ENCODE measurements at places on chromosomes 11 and 22. TPM values are rescaled to one million over a fixed set of nuclear protein-coding genes. Genes with fewer than 3 reads are reported as not detected.
A peak's percentile ranks its signal among the peaks of the same experiment; 100 is the strongest.

DNA sequence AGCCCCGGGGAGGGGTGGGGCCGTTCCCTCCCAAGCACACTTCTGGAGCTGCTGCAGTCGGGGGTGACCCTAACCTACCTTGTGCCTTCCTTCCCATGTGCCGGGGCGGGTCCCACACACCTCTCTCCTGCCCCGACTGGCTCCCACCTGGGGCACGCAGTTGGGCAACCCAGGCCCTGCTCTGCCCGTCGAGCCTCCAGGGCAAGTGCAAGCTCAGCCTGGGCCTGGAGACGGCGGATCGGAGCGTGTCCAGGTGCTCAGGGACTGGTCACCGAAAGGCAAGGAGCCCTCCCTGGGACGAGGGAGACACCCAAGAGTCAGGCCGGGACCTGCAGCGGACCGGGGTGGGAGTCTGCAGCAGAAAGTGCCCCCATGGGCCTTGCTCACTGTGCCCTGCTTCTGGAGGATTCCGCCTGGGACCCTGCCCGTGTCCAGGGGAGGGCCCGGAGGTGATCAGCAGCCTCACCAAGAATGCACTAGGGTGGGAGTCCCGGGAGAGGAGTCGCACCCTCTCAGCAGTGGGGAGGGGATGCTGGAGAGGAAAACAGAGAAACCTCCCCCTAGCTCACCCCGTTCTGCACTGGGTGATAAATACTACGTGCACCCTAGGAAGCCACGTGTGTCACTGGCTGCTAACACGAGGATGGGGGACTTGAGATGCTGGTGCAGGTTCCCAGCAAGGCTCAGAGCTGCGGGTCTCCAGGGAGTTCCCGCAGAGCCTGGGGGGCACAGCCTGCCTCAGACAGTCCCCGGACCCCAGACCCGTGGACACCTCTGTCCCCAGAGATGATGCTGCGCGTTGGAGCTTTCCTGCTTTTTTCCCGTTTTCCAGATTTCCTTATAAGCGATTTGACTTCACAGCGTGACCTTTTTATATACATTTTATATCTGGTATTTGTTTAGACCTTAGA is 5.2 kb upstream of the GATD1 start:
- no peak for DNase-seq

Gene APOA4
- total RNA-seq, result not detected

Gene AQP11
- 1.7 TPM for total RNA-seq

DNA sequence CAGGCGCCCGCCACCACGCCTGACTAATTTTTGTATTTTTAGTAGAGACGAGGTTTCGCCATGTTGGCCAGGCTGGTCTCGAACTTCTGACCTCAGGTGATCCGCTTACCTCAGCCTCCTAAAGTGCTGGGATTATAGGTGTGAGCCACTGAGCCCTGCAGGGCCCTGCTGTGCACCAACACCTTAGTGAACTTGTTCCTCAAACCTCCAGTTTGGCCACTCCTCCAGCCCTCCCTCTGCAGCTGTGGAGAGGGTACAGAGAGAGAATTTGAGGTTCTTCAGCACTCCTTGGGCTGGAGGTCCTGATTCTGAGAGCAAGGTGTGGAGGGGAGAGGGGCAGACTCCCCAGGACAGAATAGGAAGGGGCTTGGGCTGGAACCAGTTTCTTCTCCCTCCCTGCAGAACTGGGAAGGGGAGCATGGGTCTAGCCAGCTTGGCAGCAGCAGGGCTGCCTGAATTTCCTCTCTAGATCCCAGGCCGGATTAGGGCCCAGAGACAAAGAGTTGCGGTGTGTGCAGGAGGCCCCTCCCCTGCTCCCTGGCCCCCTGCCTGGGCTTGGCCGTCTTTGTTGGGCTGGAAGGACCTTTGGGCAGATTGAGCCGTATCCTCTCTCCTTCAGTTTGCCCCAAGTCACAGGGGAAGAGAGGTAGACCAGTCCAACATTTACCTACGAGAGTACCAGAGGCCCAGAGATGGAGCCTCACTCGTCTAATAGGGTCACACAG is 2.3 kb upstream of the PEX16 start:
- DNase-seq, result no peak

Gene SLC17A6
- 0.31 TPM for total RNA-seq

DNA sequence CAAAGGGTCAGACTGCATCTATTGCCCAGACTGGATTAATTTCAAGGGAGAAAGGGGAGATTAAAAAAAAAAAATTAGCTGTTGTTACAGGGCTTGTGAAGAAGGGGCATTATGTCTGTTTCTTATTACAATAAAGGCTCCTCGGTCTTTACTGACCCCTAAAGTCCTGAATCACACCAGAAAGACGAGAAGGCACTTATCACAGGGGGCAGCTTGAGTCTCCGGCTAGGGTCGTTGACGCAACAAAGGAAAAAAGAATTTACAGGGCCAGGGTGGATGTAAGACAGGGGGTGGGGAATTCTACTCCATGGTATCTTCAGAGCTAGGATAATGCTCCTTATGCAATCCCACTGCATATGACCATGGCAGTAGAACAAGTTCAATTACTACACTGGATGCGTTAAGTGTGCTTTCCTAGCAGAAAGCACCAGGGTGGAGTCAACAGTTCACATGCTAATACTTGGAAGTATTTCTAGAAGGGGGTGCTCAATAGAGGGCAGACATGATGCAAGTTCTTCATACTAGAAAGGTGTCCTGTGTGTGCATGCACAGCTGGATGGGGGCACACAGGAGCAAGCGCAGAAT is 16.5 kb downstream of the DDX17 start:
- no peak for DNase-seq

- DNase-seq, result no peak
These were observed 34.3 kb upstream of the CELSR1 start for GRCh38 chr22:46571642-46572250.

GRCh38 chr11:62553080-62553838 is 6.7 kb upstream of the AHNAK start:
- DNase-seq, result peak; percentile 88

DNA sequence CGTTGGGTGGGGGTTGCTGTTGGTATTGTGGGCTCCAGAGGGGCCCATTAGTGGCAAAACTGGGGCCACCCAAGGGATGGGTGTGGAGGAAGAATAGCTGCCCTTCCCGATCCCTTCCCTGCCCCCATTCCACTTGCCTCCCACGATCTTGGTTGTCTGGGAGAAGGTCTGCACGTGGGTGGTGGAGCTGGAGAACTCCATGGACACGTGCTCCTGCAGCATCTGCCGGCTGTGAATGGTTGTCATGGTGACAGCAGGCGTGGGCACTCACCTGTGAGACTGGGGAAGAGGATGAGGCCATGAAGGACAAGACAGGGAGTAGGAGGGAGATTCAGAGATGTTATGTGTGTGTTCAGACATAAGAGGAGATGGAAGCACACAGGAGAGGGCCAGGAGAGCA is 2.0 kb downstream of the IGSF22 start:
- DNase-seq, result no peak

Gene RASL10A
- total RNA-seq, result 0.54 TPM

GRCh38 chr11:76803811-76804600 is 20.9 kb downstream of the TSKU start:
- DNase-seq, result no peak

Gene KREMEN1
- total RNA-seq, result 3.8 TPM

- DNase-seq, result peak; percentile 39
These were observed 24.5 kb downstream of the ASCC2 start for GRCh38 chr22:29813563-29813962.

- no peak for DNase-seq
These were observed 2.4 kb downstream of the GRK3 start for GRCh38 chr22:25566898-25567235.

DNA sequence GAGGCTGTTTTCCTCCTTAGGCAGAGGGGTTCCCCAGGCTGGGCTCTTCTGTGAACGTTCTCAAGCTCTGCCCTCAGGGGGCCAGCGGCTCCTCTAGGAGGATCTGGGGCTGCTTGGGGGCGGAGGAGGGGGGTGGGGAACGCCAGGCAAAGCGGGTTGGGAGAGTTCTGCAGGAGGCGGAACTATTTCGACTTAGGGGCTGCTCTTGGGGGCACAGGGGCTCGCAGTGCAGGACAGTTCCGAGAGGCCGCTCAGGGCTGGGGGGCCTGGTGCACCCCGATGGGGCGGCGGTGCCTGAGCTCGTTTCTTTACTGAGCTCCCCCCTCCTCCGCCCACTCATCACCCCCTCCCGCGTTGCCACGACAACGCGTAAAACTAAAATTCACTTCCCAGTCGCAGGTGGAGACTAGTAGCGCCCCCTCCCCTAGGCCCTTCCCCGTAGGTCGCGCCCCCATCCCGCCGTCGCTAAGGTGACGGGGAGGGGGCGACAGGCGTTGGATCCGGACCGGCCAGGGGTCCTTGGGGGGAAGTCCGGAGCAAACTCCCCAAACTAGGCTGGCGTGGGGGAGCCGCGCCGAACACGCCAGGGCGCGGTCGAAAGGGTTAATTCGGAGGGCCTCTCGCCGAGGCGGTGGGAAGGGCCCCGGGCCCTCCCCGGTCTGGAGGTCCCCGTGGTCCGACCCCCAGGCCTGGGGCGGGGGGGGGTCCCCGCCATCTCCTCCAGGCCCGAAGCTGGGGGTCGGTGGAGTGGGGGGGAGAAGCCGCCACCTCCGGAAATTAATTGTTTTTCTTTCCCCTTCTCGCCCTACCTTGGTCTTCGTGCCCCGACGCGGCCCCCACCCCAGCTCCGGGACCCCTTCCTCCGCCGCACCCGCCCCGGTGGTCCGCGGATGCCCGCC is 857 bp downstream of the SHANK3 start:
- DNase-seq, result peak; percentile 69

Gene UBQLN3
- total RNA-seq, result not detected

DNA sequence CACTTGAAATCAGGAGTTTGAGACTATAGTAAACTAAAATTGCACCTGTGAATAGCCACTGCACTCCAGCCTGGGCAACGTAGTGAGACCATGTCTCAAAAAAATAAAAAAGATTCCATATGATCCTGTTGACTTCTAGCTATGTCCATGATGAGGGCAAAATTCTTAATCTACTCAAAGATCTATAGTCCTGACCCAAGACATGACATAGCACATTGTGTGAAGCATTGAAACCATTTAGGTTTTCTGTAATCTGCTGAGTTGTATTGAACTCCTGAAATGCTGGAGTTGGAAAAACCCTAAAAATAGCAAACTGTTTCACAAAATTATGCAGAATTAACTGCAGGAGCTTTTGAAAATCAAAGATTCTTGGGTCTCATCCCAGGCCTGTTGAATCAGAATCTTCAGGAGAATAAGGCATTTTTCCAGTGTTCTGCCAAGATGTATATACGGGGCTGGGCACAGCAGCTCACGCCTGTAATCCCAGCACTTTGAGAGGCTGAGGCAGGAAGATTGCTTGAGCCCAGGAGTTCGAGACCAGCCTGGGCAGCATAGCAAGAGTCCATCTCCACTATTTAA is 29.8 kb upstream of the LDHA start:
- no peak for DNase-seq

GRCh38 chr11:17979770-17980371 is 33.0 kb downstream of the SERGEF start:
- DNase-seq, result peak; percentile 81

GRCh38 chr11:17734418-17734911 is at the start of gene KCNC1:
TSS of gene KCNC1 (plus strand) at chr11:17734781. CDS start at chr11:17736003, 1,222 bp downstream.
- DNase-seq, result peak; percentile 75

Gene GLYAT
- 0.10 TPM for total RNA-seq

GRCh38 chr11:4697585-4697984 is at the start of gene OR51E2:
TSS of gene OR51E2 (minus strand) at chr11:4697853. CDS start at chr11:4682711, 15,142 bp downstream.
- peak; percentile 17 for DNase-seq

DNA sequence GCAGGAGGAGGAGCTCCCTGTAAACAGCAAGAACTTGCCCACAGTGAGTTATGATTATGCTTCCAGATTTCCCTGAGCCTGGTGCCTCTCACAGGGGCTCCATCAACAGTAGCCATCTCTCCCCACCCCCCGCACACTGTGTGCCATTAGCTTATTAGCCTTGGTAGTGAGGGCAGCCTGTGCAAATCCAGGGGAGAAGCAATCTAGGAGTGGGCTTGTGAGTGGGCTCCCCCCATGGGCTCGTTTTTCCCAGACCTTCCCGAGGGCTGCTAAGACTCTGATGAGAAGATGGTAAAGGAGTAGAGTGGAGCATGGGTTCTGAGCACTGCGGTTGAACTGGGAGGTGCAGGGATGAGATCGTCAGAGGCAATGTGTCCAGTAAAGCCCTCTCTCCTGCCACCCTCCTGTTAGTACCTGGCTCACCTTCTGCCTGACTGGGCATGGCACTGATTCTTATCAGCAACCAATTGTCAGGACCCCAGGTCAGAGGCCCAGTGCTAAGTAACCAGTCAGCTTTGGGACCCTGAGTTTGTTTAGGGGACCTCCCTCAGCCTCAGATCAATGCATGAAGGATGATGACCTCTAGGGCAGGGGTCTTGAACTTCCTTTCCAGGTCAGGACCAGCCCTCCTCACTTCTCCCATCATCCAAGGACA is 38.4 kb upstream of the TP53I11 start:
- no peak for DNase-seq

Gene MPEG1
- total RNA-seq, result not detected

DNA sequence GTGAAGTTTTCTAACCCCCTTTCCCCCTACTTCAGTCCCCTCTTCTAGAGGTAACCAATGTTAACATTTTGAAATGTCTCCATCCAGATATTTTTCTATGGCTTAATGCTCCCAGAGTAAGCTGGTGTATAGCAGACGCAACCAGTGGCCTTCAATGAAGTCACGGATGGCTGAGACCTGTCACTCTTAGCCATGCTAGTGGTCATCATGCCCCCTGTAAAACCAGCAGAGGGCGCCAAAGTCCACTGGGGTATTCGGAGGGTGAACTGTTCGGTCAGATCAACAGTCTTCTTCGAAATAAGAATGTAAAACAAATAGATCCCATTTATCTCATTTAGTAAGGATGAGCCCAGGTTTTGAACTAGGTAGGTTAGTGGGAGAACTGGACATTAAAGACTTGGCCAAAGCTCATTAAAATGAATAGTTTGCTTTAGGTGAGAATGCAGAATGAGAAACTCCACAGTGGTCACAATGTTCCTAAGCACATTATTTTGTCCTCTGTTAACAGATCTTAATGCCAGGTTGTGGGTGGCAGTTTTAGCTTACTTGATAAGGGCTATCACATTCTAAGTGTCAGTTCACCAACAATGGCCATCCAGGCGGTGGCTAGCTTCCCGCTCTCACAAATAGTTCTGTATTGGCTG is 8.6 kb upstream of the MMP8 start:
- peak; percentile 85 for DNase-seq

Gene RIN1
- 3.7 TPM for total RNA-seq

DNA sequence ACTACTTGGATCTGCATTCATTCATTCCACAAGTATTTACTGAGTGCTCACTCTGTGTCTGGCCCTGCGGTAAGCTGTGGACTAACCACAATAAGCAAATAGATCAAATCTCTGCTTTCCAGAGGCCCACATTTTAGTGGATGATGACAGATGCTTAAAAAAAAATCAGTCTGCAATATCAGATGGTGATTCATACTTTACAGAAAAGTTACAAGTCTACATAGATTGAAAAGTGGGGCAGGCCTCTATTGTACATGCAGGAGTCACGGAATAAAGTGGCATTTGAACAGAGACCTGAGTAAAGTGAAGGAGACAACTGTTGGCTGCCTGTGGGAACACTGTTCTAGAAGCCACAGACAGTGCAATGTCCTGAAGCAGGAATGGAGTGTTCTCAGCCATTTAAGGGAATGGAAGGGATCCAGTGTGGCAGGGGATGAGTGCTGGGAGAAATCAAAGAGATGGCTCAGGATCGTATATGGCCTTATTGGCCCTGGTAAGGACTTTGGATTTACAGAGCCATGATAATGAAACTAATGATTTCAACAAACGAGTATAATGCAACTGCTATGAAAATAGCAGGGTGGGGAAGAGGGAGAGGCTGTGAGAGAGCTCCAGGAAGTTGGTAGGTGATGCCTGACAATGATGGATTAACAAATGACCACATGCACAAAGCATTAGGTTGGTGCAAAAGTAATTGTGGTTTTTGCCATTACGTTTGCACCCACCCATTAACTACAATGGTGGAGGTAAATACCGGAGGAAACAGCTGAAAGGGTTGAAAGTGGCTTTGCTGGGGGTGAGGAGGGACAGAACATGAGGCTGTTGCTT is 31.1 kb downstream of the TMEM45B start:
- no peak for DNase-seq

GRCh38 chr22:24926849-24927579 is 19.5 kb downstream of the LHFPL7 start:
- DNase-seq, result no peak
